M059J (cell line): ENCODE measurements at places on chromosomes 4 and X. TPM values are rescaled to one million over a fixed set of nuclear protein-coding genes. Genes with fewer than 3 reads are reported as not detected.

DNA sequence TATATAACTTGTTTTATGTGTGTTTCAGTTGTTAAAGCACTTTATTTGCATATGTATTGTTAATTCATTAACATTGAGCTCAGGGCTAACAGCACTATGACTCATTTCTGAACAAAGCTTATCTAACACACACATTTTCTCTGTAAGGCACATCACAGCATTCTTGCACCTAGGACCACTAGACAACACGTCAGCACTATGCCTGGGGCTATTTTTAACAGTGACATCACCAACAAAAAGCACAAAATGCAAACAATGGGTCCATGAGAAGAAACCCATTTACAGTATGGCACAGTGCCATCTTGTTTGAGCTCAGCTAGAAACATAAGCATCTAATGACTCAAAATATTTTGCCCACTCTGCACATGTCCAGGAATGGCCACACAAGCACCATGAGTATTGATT is 124.4 kb downstream of the RELL1 start:
- DNase-seq = peak; percentile 96

The DOK7 gene
- 0.22 and 3.1 TPM in 2 replicates for total RNA-seq

The IGFBP7 gene
- 127 and 145 TPM in 2 replicates for total RNA-seq

The ASB11 gene
- not detected in 2 replicates for total RNA-seq

- no peak for DNase-seq
These were observed 204.8 kb upstream of the NUDT6 start for GRCh38 chr4:123127218-123127617.

DNA sequence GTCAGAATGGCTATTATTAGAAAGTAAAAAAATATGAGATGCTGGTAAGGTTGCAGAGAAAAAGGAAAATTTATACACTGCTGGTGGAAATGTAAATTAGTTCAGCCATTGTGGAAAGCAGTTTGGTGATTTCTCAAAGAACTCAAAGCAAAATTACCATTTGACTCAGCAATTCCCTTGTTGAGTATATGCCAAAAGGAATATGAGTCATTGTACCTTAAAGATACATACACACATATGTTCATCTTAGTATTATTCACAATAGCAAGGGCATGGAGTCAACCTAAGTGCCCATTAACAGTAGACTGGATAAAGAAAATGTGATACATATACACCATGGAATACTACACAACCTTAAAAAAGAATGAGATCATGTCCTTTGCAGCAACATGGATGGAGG is 148.2 kb downstream of the COMMD8 start:
- peak; percentile 69 for DNase-seq

DNA sequence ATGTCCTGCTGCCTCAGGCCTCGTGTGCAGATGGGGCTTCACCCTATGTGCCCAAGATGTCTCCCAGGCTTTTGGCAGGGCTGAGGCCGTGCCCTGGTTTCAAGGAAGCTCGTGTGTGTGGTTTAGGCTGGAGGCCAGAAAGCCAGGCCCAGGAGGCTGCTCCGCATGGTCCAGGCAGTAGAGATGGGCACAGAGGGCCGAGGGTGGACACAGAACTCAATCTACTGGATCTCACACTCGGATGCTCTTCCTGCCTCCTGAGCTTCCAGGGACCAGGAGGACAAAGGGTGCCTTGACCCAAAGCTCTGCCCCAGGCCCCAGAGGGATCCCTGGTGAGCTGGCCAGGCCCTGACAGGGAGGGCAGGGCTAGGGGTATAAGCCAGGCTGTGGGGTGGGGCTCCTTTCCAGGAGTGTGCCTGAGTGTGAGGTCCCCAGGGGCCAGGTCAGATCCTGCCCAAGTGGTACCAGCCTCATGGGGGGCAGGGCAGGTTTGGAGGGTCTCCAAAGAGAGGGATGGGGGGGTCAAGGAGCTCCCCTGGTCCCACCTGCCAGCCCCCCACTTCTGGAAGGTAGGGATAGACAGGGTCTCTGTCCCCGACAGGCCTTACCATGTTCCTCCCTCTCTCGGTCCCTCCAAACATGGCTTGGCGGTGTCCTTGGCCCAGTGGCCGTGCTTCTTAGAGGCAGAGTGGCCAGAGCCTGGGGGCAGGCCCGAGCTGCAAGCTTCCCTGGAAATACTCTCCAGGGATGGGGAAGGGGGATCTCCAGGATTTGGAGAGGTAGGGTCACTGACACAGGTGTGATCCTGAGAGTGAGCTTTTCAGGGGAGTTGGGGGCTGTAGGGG is 23.8 kb downstream of the HTRA3 start:
- DNase-seq = no peak

DNA sequence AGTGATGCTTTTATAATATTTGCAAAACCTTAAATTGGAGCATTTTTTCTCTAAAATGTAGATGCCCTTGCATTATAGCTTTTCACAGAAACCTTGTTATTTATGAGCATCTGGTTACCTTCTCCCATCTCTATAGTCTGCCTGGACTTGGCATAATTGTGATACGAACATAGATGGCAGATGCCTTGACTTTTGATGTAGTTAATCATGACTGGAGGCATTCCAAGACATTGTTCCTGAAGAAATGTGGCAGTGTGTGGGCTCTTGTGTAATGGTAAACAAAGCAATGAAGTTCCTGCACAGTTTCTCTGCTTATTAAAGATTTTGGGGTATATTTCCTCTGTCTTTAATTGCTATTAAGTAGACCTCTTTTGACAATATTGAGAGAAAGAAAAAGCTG is 500.1 kb downstream of the PCDH19 start:
- no peak for DNase-seq

GRCh38 chrX:21802839-21803238 is 36.6 kb upstream of the MBTPS2 start:
- no peak for DNase-seq

GRCh38 chr4:6710996-6711395 is 1.3 kb upstream of the MRFAP1L1 start:
- DNase-seq = no peak

DNA sequence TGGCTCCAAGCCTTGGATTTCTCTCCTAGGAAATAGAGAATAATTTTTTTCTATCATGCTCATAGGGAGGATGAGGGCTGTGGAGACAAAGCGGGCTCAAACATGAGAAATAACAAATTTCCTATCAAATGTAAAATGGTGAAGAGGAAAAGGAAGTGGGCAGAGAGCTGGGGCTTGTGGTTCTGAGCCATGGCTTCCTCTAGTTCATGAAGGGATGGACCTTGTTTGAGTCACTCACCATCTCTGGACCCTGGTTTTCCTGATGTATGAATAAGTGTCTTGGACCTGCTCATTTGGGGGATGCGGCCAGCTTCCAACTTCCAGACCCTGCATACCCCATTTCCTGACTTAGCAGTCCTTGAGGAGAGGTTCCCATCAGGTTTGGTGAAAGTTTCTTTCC is 63.0 kb downstream of the MSX1 start:
- DNase-seq = no peak

The MAGED2 gene
- total RNA-seq = 203 and 313 TPM in 2 replicates

DNA sequence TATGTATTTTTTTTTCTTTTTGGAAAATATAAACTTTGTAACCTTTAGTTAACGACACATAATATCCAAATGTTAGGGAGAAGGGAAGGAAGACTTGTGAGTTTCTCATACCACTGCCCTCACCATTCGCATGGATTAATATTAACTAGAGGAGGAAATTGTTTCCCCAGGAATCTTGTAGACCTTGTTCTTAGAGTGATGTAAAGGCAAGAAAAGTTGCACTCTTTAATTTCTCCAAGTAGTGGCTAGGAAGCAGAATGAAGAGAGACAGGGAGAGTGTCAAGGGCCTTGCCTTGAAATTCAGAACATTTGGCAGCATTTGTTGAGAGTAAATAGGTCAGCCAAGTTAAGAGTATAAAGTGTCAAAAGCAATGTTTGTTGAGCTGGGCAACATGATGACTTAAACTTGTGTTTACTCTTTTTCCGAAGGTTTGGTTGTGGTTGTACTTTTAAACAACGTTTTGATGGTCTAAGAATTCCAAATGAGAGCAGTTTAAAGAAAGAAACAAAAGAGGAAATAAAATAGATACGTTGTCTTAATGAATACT is 105.7 kb downstream of the TENM3 start:
- DNase-seq = no peak

DNA sequence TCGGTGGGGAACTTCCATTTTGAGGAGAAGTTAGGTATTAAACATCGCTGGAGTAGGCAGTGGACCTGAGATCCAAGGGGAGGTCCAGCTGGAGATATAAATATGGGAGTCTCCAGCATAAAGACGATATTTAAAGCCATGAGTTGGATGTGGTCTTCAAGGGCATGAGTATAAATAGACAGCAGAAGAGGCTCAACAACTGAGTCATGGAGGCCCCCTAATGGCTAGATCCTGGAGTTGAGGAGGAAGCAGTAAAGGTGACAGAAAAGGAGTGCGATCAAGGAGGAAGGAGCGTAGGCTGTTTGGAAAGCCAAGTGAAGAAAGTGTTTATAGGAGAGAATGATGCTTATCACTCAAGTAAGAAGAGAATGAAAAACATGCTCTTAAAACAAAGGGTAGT is 18.1 kb upstream of the APBB2 start:
- no peak for DNase-seq

The DCTD gene
- total RNA-seq = 65.9 and 91.5 TPM in 2 replicates

- no peak for DNase-seq
These were observed 92.0 kb downstream of the CHRDL1 start for GRCh38 chrX:110703641-110704040.

DNA sequence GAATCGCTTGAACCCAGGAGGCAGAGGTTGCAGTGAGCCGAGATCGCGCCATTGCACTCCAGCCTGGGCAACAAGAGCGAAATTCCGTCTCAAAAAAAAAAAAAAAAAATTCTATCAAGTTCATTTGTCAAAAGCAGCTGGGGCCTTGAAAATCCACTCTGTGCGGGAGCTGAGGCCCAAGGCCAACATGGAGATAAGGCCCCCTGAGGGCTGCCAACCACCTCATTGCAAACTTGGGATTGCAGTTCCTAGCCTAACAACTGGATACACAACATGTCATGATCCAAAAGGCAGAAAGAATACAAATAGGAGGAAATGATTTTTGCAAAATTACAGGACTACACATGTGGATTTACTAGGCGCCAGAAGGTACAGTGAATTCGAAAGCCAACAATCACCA is 22.5 kb upstream of the PRDX4 start:
- DNase-seq = no peak

GRCh38 chr4:54728368-54728767 is 70.6 kb downstream of the KIT start:
- no peak for DNase-seq

DNA sequence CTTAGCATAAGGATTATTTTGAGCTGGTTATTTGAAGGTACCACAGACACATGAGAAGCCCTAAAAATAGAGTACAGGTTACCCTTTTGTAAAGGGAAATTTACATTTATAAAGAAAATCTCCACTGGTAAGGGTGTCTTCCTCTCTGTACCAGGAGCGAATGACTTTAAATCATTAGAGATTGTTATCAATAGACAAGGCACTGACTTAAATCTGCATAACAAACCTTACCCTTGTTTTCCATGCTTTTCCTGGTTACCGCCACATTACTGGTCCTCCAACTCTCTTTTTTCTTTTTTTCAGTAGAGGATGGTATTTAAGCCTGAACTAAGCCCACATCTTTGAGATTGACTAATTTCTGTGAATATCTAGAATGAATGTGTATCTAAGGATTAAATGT is 129.8 kb downstream of the SLC7A11 start:
- no peak for DNase-seq

DNA sequence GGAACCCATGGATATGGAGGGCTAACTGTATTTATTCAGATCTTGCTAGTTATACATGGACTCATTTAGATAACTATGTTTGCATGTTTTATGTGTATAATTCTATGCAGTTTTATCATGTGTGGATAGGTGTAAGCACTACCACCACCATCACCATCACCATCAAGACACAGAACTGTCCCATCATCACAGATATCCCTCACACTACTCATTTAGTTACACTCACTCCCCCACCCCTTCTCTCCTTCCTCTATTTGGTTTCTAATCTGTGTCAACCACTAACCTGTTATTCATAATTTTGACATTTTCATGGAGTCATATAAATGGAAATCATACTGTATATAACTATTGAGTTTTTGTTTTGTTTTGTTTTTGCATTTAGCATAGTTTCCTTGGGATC is 43.7 kb downstream of the STAG2 start:
- no peak for DNase-seq

The NUP62CL gene
- not detected in 2 replicates for total RNA-seq

The SYP gene
- 0.25 and 0.54 TPM in 2 replicates for total RNA-seq

The F8A2 gene
- total RNA-seq = not detected in 2 replicates

GRCh38 chr4:10179957-10180602 is 63.5 kb upstream of the WDR1 start:
- peak; percentile 66 for DNase-seq

The FMR1NB gene
- not detected in 2 replicates for total RNA-seq

DNA sequence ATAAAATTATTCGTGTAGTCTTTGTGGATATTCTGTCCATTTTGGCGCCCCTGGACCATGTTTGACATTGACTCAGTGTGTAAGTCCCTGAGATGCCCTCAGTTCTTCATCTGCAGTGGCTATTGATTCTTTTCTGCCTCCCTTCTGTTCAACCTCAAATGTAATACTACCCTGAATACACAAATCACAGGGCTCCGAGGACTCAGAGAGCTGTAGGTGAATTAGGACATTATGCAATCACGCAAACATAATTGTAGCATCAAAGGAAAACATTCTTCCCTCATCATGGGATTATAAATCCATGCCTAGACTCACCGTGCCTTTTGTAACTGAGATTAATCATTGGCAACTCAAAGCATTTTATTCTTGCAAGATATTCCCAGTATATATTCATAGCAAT is 161.4 kb upstream of the PACRGL start:
- no peak for DNase-seq

GRCh38 chr4:141195095-141195707 is 25.5 kb upstream of the ZNF330 start:
- DNase-seq = no peak

The POU3F4 gene
- not detected in 2 replicates for total RNA-seq

DNA sequence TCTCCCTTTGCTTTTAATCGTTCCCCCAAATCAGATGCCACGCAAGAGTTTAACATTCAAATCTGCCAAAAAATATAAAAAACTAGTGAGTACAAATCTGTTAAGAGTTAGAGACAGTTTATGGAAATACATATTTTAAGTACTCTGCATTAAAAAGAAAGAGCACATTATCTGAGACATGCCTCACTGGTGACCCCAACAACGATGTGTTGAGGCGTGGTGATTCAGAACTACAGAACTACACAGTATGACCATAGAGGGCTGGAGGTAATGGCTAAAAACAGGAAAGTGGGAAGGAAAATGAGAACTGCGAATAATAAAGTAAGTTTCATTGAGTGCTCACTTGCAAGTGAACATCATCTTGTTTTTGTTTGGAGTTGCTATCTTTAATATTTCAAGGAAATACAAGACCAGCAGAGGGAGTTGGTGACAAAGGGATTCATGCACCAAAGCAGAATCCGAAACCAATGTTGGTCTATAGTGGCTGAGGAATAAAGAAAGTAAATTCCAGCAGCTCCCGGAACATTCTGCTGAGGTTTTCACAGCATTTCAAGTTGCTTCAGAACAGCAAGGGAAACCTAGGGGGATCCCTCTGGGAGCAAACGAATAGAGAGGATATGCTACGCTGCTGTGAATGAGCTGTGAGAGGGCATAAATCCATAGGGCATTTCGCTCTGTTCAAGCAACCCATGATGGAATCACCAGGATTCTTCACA is 92.2 kb downstream of the DCHS2 start:
- peak; percentile 39 for DNase-seq

GRCh38 chr4:109465069-109465468 is 31.5 kb downstream of the SEC24B start:
- peak; percentile 9 for DNase-seq

The AIMP1 gene
- 38.2 and 47.9 TPM in 2 replicates for total RNA-seq

GRCh38 chr4:124977045-124977444 is 264.5 kb upstream of the ANKRD50 start:
- DNase-seq = no peak

The HSD17B13 gene
- 0.10 TPM in 1 of 2 replicates, not detected in the other for total RNA-seq

The EGF gene
- total RNA-seq = 4.9 TPM in 2 replicates

The FGF5 gene
- total RNA-seq = 2.0 and 4.5 TPM in 2 replicates

The MTTP gene
- 0.22 and 1.9 TPM in 2 replicates for total RNA-seq

The PF4V1 gene
- not detected in 2 replicates for total RNA-seq

The SH3BGRL gene
- 168 and 189 TPM in 2 replicates for total RNA-seq

The CTPS2 gene
- total RNA-seq = 10.0 and 14.1 TPM in 2 replicates
